ENCODE measurements at places on chromosomes 7 and 10.
A peak's percentile ranks its signal among the peaks of the same experiment; 100 is the strongest.

DNA sequence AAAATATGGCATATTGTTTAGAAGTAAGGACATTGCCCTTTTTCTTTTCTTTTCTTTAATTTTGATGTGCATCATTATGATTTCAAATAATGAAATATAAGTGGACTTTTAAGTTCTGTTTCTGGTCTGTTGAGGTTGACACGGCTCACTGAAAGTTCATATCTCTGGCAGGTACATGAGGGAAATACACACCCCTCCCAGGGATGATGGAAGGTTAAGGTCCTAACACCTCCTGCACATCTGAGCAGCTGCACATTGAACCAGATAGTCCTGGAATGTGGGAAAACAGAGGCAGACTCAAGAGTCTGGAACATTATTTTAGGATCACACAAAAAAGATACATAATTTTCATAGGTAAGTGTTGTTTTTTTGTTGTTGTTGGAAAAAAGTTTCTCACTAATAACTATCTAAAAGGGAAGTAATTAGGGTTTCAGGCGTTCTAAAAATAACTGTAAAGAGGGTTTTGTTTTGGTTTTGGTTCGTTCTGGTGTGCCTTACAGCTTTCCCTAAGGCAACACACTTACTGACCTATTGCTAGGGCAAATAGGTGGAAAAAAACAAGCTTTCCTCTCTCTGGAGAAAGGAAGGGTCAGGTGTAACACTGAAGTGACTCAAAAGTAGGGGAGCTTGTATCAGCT, 201.2 kb upstream of the PRKCQ start:
- DNase-seq = no peak

GRCh38 chr7:46839651-46840050, 742.3 kb downstream of the TNS3 start:
- DNase-seq = peak; percentile 73

GRCh38 chr7:22093001-22093400, 147.3 kb upstream of the CDCA7L start:
- peak; percentile 24 for DNase-seq

DNA sequence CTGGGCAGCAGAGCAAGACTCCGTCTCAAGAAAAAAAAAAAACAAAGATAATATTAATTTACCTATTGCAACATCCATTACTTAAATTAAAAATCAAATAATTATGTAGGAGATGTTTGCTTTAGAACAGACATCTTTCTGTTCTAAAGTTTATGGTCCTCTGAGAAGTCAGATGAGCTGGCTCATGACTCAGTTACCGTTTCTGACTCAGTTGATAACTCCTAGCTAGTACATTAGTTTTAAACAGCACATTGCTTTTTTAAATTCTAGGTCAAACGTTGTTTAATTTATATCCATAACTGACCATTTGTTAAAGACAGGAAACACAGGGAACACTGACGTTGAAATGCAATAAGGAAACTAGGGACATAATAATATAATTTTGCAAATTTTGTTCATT, 162.7 kb downstream of the ETV1 start:
- DNase-seq = peak; percentile 41

DNA sequence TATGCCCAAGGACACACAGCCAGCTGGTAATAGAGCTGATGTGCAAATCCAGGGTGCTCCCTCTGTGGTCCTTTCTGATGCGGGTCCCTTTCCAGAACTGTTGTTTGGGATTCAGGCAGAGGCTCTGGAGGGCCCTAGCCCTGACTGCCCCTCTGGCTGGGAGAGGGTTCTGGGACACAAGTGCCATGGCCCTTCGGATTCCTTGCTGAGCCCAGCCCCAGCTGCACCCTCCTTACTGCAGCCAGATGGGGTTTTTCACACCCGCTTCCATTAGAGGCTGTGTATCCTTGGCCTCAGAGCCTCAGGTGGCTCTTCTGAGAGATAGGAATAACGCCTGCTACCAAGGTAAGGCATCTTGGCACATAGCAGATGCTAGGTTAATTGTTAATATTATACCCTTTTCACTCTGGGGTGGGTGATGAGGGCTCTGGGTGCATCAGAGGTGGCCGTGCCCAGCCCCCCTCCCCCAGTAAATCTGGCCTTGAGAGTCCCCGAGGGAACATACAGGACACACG, 89.8 kb upstream of the LRRC4 start:
- no peak for DNase-seq

GRCh38 chr10:77456414-77456813, 181.2 kb downstream of the KCNMA1 start:
- DNase-seq = no peak

GRCh38 chr10:70849582-70850016, 33.9 kb downstream of the SGPL1 start:
- DNase-seq = peak; percentile 74

DNA sequence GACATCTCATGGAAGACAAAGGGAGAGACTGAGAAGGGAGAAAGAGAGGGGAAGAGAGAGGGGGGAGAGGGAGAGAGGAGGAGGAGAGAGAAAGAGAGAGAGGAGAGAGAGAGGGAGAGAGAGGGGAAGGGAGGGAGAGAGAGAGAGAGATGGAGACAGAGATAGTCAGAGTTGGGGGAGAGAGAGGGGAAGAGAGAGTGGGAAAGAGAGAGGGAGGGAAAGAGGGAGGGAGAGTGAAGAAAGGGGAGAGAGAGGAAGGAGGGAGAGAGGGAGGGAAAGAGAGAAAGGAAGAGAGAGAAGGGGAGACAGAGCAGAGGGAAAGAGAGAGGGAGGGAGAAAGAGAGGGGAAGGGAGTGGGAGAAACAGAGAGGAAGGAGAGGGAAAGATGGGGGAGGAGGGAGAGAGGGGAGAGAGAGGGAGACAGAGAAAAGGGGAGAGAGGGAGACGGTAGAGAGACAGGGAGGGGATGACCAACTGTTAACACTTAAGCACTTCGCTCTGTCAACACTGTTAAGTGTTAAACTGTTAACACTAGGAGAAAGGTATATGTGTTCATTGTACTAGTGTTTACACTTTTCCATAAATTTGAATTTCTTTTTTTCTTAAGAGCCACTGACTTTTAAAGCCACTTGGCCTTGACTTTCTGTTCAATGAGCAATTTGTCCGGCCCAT, 21.8 kb upstream of the SDK1 start:
- DNase-seq = no peak

DNA sequence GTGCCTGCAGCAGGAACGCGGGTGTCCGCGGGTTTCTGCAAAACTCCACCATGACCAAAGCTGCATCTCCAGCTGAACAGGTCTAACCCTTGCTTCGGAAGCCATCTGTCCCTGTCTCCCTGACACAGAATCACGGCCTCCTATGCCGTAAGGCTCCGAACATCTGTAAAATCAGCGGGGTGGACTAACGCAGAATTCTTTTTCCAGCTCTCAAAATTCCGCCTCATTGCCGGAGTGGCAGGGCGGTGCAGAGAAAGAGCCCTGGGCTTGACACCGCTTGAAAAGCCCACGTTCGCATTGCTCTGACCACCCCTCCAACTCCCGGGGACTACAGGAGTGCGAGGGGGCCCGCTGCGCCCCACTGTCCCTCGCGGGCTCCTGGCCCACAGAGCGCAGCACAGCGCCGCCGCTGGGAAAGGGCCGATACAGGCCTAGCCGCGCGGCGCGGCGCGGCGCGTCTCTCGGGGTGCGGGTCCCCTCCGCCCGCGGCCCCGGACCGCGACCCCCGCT, 409 bp downstream of the DNMBP start:
- DNase-seq = peak; percentile 87

DNA sequence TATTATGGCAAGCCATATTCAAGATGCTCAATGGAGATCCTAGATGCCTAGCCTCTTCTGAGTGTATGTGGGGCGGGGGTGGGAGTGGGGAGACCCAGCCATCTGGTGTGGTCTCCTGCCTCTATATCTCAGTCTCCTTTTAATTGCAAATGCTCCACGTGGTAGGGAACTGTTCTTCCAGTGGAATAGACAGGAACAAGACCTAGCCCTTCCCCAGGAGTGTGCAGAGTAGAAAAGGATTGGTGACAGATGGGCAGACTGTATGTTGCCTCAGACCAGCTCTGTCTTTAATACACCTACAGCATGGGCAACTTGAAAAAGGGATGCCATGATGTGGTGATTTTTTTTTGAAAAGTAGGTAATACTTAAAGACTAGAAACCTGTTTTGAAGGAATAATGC, 12.6 kb downstream of the CYP3A5 start:
- no peak for DNase-seq

- DNase-seq = peak; percentile 85
Measured at GRCh38 chr7:24854866-24855265, 97.6 kb upstream of the GSDME start.

DNA sequence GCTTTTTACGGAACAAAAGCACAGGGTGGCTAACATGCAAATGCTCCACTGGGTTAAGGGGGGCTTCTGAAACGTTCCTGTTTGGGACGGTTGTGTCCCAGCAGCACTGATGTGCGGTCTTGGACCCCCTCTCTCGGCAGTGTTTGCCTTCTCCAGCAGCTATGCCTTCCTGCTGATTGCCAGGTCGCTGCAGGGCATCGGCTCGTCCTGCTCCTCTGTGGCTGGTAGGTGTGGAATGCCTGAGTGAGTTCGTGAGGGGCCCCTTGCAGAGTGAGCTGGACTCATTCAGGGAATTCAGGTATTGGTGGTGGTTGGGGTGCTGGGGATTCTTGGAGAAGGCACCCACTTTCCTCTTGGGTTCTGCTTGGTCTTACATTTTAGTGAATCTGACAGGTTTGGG, 13.0 kb downstream of the SLC18A2 start:
- DNase-seq = no peak

DNA sequence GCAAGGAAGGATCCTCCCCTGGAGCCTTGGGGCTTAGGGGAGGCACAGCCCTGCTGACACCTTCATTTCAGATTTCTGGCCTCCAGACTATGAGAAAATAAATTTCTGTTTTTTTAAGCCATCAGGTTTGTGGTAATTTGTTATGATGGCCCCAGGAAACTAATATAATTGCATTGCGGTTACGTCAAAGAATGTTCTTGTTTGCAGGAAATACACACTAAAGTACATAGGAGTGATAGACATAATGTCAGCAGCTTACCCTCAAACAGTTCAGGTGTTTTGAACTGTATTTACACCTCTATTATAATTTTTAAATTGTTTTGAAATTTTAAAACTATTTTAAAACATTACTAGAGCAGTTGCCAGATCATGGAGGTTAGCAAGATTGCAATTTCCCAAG, 12.6 kb upstream of the FHIP2A start:
- DNase-seq = no peak

DNA sequence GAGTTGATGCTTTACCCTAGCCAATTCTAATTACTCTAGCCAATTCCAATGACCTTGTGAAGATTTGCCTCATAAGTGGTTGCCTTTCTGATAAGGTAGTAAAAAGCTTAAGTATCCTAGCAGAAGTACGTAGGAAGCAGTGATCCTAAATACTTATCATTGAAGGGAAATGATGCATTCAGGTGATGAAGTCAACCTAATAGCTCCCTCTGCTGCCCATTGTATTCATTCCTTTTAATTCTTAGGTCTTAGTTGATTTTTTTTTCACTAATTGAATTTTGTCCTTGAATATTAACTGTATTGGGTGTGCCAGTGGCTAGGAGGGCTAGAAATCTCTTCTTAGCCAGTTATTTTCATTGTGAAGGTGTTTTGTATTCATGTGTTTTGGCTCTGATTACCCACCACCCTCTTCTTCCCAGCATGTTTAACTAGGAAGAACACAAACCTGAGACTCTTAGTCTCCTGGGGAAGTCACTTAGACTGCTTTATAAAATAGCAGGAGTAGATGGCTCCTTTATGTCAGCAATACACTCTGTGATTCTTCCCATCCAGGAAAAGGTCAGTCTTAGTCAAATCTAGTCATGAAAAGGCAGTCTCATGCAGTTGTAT, 46.3 kb downstream of the PLEKHA8 start:
- DNase-seq = peak; percentile 67
